ENCODE measurements at places on chromosomes 13 and 19.

DNA sequence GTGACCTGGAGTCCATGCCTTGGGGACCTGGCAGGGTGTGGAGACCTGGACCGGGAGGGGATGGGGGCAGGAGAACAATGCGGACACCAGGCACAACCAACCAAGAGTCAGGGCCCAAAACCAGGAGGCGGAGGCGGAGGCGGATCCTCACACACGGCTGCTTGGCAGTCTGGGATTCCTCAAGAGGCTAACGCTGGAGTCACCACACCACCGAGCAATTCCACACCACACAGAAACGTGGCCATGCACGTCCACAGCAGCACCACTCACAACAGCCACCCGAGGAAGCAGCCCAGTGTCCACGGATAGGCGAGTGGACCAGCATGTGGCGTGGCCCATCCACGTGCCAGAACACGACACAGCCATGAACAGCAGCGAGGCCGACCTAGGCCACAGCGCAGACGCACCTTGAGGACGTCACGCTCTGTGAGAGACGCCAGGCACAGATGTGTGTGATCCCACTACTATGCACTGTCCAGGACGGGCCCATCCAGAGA is 17.7 kb downstream of the SBNO2 start:
- DNase-seq = no peak

GRCh38 chr13:98565726-98566565 is 11.0 kb downstream of the STK24 start:
- peak; percentile 77 for DNase-seq

- DNase-seq = peak; percentile 29
Observed at GRCh38 chr19:40549007-40549708, 27.5 kb upstream of the SHKBP1 start.

- no peak for DNase-seq
Observed at GRCh38 chr13:72823081-72823480, 41.1 kb downstream of the PIBF1 start.

GRCh38 chr13:73428706-73429105 is 369.9 kb downstream of the KLF5 start:
- DNase-seq = no peak

- no peak for DNase-seq
Observed at GRCh38 chr13:39433651-39434050, 169.3 kb downstream of the LHFPL6 start.

DNA sequence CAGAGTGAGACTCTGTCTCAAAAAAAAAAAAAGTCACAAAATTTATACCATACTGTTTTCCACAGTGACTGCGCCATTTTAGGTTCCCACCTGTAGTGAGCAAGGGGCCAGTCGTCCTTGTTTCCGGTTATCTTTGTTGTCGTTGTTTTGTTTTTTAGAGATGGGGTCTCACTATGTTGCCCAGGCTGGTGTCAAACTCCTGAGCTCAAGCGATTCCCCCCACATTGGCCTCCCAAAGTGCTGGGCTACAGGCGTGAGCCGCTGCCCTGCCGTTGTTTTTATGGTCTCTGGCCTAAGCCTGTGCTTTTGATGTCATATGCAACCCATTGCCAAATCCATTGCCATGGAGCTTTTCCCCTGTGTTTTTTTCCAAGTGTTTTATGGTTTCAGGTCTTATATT is 3.3 kb downstream of the UPF3A start:
- no peak for DNase-seq

GRCh38 chr13:74372511-74372910 is 238.3 kb upstream of the KLF12 start:
- DNase-seq = no peak

DNA sequence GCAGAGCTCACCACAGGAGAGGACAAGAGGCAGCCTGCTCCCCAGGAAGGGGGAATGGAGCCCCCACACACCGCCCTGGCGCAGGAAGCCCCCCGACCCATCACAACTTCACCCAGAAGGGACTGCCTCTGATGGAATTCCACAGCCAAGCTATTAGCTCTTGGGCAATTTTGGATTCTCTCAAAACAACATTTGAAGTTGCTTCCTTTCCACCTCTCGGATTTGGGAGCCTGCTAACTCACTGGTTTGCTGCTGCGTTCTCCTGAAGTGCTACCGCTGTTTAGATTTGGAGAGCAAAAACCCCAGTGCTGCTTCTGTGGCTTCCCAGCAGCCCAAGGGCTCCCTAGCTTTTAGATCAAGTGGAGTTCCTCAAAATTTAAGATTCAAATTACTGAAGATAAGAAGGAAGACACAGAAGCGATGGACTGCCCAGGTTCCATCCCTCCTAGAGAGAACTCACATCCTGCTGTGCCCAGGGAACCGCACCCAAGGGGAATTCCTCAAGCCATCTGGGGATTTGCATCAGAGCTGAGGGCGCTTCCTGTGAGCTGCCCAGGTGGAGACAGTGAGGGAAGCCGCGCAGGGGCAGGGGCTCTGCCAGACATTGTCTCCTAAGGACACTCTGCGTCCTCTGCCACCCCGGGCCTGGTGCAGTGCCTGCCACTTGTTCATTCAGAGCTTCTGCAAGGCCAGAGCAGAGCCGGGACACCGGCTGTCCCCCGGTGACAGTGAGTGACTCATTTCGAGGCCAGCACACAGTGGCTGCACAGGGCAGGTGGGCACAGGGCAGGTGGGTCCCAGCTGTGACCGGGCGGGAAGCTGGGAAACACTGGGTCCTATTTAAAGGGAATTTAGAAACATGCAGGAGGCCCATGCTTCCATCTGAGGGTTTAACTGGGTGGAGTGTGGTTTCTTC is 45.5 kb downstream of the COL4A1 start:
- no peak for DNase-seq

DNA sequence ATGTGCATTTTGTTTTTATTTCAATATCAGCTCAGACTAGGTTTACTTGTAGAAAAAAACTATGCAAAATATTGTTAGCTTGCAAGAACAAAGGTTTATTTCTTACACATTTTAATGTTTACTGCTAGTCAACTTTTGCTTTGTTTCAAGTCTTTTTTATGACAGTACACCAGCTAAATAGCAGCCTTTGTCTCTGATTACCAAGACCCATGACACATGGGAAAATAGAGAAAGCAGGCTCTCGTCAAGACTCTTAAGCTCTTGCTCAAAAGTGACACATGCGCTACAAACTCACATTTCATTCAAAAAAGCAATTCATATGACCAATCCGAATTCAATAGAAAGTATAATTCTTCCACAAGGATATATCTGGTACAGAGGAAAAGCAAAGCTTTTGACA is 642.3 kb upstream of the SLITRK1 start:
- no peak for DNase-seq

DNA sequence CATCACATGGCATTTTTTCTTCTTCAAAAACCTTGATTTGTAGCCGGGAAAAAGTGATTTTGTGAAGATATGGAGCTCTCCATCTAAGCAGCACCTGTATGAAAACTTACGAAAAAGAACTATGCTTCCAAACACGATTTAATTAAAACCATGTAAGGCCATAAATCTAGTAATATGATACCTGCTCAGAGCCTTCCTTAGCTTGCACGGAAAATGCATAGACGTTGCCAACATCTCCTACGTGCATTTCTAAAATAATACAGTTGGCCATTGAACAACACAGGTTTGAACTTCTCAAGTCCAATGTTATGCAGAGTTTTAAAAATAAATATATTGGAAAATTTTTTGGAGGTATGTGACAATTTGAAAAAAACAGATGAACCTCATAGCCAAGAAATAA is 59.1 kb upstream of the RNF113B start:
- no peak for DNase-seq

- DNase-seq = peak; percentile 77
Observed at GRCh38 chr13:49400755-49401659, 42.9 kb downstream of the CAB39L start.

DNA sequence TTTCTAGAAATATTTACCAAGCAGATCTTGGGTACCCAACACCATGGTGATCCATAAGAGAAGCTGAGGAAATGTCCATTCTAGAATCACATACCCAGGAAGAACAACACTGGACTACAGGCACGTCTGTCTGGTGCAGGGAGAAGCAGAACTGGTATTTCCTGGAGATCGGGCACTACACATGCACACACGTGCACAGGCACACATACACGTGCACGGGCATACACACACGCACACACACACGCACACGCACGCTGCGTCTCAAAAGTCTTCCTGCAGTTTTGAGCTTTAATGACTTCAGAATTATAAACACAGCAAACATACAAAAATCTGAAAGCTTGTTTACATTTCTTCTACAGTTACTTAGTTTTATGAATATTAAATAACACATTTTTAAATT is 189.8 kb downstream of the DCLK1 start:
- no peak for DNase-seq

GRCh38 chr13:111908361-111908760 is 158.6 kb upstream of the SOX1 start:
- DNase-seq = no peak

DNA sequence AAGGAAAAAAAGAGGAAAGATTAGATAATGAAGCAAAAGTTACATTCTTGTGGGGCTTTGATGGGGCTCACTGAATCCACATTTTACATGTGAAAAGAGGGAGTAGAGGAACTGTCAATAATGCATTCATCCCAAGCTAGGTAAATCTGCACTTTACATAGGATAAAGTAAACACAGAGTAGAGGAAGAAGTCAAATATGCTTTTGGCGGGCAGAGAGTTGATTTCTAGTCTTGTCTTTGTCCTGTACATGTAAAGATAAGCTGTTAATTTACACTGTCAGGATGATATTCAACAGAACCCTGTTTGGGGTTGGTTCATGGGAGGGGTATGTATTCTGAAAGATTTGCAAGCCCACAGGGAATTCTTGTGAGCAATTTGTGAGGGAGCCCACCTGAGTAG is 18.0 kb upstream of the TNFRSF19 start:
- no peak for DNase-seq

DNA sequence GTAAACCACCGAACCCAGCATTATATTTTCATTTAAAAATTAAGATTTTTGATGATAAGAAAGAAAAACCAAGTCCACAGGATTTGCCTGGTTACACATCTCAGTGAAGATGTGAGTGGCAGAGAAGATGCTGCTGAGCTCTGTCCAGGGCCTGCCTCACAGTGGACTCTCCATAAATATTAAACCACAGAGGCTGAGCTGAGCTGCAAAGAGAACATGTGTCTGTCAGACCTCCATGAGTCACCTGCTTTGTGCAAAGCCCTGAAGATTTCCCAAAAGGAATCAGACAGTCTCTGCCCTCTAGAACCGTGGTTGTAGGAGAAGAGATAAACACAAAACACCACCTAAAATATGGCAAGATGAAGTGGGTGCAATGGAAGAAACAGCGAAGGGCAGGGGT is 127.2 kb upstream of the TSC22D1 start:
- DNase-seq = peak; percentile 71

DNA sequence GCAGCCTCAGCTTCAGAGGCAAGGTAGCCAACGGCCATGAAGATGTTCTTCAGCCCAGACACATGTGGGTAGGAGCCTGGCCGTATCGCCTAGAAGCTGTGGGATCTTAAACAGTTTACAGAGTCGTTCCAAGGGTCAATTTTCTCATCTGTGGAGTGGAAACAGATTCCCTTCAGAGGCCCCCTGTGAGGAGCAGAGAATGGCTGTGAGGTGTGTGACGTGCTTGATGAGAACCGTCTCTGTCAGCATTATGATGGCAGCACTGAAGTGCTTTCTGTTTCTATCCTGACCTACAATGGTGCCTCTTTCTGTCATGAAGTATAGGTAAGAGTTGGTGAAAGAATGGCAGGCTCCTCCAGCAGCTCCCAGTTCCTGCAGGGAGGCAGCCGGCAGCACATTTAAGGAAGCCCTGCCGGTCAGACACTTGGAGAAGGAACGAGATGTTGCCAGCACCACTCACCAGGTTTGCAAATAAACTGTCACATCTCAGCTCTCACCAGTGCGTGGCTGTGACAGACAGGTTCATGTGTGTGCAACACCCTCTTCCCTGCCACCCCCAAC is 277.3 kb downstream of the FOXO1 start:
- no peak for DNase-seq

- peak; percentile 34 for DNase-seq
Observed at GRCh38 chr19:49019242-49019932, 2.5 kb upstream of the LHB start.

DNA sequence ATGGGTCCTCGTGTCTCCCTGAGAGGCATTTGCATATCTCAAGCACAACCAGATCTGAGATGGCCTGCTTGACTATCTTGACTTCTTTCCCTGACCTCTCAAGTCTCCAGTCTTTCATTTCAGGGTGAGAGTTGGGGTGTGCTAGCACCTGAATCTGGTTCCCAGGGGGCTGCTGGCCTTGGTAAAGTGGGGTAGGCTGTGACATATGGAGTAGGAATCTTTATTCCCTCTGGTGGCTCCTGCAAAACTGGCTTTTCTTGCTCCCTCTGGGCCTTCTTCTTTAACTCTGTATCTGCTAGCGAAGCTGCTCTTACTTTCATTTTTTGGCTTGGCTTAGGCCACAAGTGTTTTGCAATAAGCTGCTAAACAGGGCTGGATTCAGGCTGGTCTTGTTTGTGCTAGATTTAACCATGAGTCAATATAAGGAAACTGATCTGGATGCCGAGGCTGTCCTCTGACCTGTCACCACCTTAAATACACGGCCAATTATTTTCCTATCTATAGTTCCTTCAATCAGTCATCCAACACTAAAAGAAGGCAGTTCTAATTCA is 42.3 kb downstream of the ZNF493 start:
- no peak for DNase-seq

GRCh38 chr13:100490692-100491091 is 97.9 kb downstream of the GGACT start:
- no peak for DNase-seq

GRCh38 chr13:101780211-101780610 is 327.7 kb downstream of the ITGBL1 start:
- no peak for DNase-seq

DNA sequence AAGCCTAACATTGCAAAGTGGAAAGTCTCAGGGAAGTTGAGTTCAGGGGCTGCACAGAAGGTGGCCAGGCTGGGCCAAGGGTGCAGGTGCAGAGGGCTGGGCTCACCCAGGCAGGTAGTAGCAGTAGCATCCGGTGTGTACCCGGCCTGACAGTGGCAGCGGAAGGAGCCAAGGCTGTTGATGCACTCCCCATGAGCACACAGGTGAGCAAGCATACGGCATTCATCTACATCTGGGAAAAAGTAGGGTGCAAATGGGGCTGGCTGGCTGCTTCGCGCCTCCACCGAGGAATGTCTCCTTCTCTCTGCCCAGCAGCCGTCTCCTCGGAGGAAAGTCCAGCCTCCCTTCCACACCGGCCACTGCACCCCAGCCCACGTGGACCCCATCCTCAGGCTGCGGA is 30.6 kb downstream of the CCL25 start:
- no peak for DNase-seq

- no peak for DNase-seq
Observed at GRCh38 chr19:29266001-29266400, 53.0 kb upstream of the UQCRFS1 start.

- no peak for DNase-seq
Observed at GRCh38 chr19:12864721-12865715, 16.2 kb downstream of the DNASE2 start.

DNA sequence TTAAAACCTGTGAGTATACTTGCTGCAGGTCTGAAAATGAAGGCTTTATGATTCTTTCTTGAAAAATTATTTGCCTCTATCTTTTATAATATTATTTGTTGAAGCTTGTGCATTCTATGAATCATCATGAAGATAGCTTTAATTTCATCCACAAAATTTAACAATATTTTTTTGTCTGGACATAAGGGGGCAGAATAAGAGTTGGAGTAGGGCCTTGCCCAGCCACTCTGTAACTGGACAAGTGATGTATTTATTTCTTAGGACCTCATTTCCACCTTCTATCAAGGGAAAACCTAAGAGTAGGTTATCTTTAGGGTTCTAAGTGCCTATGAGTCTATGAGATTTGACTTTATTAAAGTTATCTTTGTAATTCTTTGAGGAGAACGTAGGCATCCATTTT is 49.9 kb downstream of the N4BP2L1 start:
- no peak for DNase-seq

Data from suppressor macrophage (primary cell).